Activated CD4-positive, alpha-beta T cell treated with anti-CD3 and anti-CD28 coated beads, Interleukin-2, Interleukin-4, amounts not matched to agents 100 ng/mL and 50 ng/mL, durations not matched to agents 16 hours and 8 hours (primary cell): ENCODE measurements at places on chromosomes 3 and 15.

DNA sequence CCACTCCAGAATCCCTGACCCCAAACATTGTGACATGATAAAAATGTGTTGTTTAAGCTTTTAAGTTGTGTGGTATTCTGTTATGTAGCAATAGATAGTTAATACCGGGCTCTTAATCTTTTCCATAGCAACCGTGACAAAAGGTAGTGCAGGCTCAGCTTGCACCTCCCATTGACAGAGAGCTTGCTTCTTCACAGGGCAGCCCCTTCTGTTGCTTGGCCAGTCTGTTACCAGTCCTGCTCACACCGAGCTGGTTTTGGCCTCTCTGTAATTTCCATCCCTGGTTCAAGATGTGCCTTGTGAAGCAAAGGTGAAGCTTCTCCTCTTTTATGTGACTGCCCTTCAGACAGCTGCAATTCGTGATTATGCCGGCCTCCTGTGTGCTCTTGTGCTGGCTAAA is 86.9 kb downstream of the CRYGS start:
- DNase-seq = no peak

- DNase-seq = no peak
These were observed 125.4 kb downstream of the FNDC3B start for GRCh38 chr3:172164620-172165362.

DNA sequence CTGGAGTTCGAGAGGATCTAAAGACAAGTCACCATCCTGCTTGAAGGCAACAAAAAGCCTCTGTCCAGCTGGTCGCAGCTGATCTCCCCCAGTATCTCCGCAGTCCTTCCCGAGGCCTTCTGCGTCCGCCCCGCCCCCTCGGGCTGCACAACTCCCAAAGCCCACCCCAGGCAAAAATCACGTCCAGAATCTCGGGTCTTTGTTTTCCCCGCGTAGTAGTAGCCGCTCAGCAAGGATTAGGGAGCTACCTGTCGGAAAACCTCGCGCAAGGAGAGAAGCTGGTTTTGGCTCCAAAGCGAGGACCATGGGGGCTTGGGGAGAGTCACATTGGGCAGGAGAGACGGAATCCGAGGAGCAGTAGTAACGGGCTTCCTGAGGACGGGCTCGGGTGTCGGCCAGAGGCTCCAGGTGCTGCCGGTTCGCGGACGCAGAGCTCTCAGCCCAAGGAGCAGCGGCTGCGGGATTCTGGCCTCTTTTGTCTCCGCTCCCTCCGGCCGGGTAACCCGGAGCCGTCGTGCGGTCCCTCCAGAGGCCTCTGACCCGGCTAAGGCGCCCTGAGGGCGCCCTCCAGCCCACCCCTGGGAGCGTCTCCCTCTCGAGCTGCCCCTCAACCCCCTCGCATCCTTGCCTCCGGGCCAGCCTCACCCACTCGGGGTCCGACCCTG is 401 bp downstream of the ZSCAN29 start:
- no peak for DNase-seq

- no peak for DNase-seq
These were observed 13.0 kb upstream of the DNAJC13 start for GRCh38 chr3:132404276-132404675.

DNA sequence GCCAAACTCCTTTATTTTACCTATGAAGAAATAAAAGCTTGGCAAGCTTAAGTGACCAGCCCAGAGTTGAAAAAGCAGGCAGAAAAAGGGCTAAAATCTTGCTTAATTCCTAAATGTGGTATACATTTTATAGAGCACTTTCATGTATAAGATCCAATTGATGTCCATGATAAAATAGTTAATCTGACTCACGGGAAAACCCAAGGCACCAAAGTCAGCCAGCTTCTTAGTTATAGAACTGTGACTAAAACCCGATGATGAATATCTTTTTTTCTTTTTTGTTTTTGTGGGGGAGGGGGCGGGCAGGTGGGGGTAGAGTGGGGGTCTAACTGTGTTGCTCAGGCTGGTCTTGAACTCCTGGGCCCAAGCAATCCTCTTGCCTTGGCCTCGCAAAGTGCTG is 71.4 kb downstream of the PEAK1 start:
- DNase-seq = no peak

GRCh38 chr3:190094160-190094718 is 26.5 kb downstream of the P3H2 start:
- no peak for DNase-seq
